Activated T-helper 2 cell treated with anti-CD3 and anti-CD28 coated beads, Interferon-gamma antibody, Interleukin-2, Interleukin-4, amounts not matched to agents 10 μg/mL and 5 μg/mL and 100 μg/mL, durations not matched to agents 14 hours and 24 hours and 36 hours (primary cell): ENCODE measurements at places on chromosomes 3 and 15.

DNA sequence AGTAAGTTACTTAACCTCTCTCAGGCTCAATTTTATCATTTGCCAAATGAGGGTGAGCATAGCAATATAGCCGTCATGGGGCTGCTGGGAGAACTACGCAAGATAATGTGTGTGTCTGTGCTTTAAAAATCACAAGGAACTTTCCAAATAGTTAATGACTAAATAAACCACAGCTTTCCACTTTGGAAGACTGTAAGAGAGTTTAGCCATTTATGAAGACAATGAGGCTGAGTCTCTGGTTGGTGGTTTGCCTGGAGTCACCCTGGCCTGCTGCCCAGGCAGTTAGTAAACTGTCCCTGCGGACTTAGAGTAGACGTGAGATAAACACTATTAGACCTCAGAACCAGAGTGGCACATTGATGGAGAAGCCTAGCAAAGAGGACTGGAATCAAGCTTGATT lies 357.7 kb downstream of the CLSTN2 start:
- H3K4me3 ChIP-seq, result no peak overlapping the region
- no peaks in the 10 kb centered on the region for H3K36me3 ChIP-seq
- H3K27ac ChIP-seq, result no peak overlapping the region
- DNase-seq, result no peak

- no peak overlapping the region for H3K27ac ChIP-seq
- no peaks in the 10 kb centered on the region for H3K36me3 ChIP-seq
- no peak overlapping the region for H3K4me3 ChIP-seq
- no peaks in the 10 kb centered on the region for H3K4me1 ChIP-seq
- DNase-seq, result no peak
Observed at GRCh38 chr3:54761637-54762036, 166.2 kb downstream of the LRTM1 start.

- H3K27me3 ChIP-seq, result peaks cover 16% of the 10 kb centered on the region
- DNase-seq, result no peak
- H3K27ac ChIP-seq, result no peak overlapping the region
Observed at GRCh38 chr3:12447075-12447474, 37.2 kb upstream of the TSEN2 start.

GRCh38 chr3:122862381-122862780 lies 67.5 kb downstream of the SLC49A4 start:
- H3K4me1 ChIP-seq, result no peaks in the 10 kb centered on the region
- peaks cover 4% of the 10 kb centered on the region for H3K36me3 ChIP-seq
- no peak for DNase-seq
- H3K4me3 ChIP-seq, result no peak overlapping the region

GRCh38 chr3:146250449-146251382 lies at the start of gene PLSCR4:
Gene PLSCR4, minus strand, starts transcription at chr3:146251105. Its CDS starts 29,034 bp downstream, at chr3:146222071.
- peaks cover 45% of the 10 kb centered on the region for H3K27me3 ChIP-seq
- no peak within 1 kb of the TSS for H3K27ac ChIP-seq
- H3K36me3 ChIP-seq, result no peaks in the 10 kb centered on the region
- DNase-seq, result no peak
- peaks cover 7% of the 10 kb centered on the region for H3K4me1 ChIP-seq
- peak within 1 kb of the TSS; percentile 72 for H3K4me3 ChIP-seq

GRCh38 chr3:43883729-43884396 lies 193.1 kb downstream of the ABHD5 start:
- no peaks in the 10 kb centered on the region for H3K36me3 ChIP-seq
- H3K4me1 ChIP-seq, result no peaks in the 10 kb centered on the region
- no peak overlapping the region for H3K27ac ChIP-seq
- H3K27me3 ChIP-seq, result peaks cover 9% of the 10 kb centered on the region
- H3K4me3 ChIP-seq, result no peak overlapping the region

DNA sequence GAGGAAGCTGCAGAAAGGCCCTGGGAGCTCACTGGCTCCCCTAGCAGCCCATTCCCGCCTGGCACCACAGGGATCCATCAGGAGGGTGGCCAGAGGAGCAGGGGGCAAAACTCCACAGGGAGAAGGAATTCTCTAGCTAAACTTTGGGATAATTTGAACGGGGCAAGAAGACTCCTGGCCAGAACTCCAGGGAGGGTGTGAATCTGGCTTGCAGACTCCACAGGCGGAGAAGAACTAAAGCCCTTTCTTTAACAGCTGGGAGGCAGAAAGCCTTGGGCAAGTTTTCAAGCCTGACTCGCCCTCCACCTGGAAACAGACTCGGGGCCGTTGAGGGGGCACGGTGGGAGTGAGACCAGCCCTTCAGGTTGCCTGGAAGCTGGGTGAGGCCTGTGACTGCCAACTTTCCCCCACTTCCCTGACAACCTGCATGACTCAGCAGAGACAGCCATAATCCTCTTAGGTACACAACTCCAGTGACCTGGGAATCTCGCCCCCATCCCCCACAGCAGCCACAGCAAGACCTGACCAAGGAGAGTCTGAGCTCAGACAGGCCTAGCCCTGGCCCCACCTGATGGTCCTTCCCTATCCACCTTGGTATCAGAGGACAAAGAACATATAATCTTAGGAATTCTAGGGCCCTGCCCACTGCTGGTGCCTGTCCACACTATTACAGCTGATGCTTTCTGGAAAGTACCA lies 28.6 kb downstream of the SLC27A2 start:
- peaks cover 1% of the 10 kb centered on the region for H3K4me1 ChIP-seq
- H3K27ac ChIP-seq, result no peak overlapping the region
- no peaks in the 10 kb centered on the region for H3K27me3 ChIP-seq
- H3K36me3 ChIP-seq, result peaks cover 93% of the 10 kb centered on the region
- no peak overlapping the region for H3K4me3 ChIP-seq

DNA sequence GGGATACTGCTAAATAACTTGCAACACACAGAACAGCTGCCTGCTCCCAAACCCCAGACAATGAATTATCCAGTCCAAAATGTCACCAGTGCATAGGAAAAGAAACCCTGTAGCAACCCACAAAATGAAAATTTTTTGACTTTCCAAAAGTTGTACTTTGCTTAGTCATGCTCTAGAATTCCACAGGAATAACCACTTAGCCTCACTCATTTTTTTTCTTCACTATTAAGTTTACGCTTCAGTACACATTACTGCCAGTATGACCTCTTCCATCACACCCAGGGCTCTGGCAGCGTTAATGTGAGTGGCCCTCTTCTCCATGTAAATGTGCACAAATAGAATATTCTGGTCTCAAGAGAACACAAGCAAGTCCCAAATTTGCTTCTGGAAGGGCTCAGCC lies 259.8 kb downstream of the MAGI1 start:
- H3K27ac ChIP-seq, result no peak overlapping the region
- H3K4me3 ChIP-seq, result no peak overlapping the region
- H3K36me3 ChIP-seq, result no peaks in the 10 kb centered on the region
- H3K27me3 ChIP-seq, result no peaks in the 10 kb centered on the region

DNA sequence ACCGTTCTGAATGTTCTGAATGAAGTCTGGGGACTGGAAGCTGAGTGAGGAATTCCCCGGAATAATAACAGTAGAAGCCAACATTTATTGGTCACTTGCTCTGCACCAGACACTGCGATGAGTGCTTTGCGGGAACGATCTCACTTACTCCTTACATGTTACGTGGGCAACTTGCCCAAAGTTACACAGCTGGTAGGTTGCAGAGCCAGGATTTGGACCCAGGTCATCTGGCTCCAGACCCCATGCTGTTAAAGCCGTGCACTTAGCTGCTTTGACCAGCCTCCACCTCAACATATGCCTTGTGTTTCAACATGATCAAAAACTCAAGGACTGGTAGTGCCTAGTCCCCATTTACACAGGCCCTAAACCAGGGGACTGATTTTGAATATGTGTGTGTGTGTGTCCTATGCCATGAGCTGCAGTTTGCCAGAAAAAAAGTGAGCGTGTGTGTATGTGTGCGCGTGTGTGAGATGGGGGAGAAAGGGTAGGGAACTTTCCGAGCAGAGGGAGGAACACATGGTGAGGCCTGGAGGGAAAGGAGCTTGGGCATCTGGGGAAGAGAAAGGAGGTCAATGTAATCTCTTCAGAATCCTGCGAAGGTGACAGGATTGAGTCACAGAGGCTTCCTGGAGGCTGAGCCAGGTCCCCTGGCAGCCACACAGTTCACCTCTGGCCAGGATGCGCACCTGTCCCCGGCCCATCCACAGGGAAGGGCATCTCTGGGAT lies 28.9 kb downstream of the LINGO1 start:
- H3K4me1 ChIP-seq, result no peaks in the 10 kb centered on the region
- H3K27me3 ChIP-seq, result peaks cover 8% of the 10 kb centered on the region
- no peaks in the 10 kb centered on the region for H3K36me3 ChIP-seq
- no peak for DNase-seq
- H3K4me3 ChIP-seq, result no peak overlapping the region

DNA sequence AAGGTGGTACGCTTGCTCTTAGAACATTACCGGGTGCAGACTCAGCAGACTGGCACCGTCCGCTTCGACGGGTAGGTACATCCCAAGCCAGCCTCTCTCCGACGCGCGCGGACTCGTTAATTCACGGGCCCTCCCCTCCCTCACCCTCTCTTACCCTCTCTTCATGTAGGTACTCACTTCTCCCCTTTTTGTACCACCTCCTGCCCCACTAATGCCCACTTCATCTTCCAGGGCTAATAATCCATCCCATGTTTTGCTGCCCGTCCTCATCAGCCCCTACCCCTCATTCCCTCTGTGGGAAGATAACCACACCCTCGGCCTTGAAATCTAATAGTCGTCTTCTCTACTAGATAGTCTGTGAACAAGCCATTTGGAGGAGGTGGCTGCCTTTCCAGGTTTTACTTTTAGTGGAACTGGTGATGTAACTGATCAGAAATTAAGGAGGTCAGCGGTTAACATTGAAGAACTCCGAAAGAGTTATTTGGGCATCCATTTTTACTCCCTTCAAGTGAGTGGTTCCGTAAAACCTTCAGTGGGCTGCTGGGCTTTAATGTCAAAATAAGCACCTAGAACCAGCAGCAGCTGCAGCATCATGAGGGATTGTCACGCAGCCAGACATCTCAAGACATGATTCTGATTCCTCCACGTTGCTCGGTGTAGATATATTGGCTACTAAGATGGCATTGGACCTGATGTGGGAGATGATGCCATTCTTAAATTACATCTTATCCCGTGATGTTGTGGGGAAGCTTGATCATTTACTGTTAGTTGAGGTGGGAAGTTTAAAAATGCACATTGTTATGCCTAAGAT lies 1.3 kb downstream of the FEM1B start:
- H3K36me3 ChIP-seq, result peaks cover 29% of the 10 kb centered on the region
- H3K27me3 ChIP-seq, result no peaks in the 10 kb centered on the region
- H3K4me3 ChIP-seq, result peak overlapping the region; percentile 100
- peaks cover 36% of the 10 kb centered on the region for H3K4me1 ChIP-seq
- peak overlapping the region; percentile 95 for H3K27ac ChIP-seq

DNA sequence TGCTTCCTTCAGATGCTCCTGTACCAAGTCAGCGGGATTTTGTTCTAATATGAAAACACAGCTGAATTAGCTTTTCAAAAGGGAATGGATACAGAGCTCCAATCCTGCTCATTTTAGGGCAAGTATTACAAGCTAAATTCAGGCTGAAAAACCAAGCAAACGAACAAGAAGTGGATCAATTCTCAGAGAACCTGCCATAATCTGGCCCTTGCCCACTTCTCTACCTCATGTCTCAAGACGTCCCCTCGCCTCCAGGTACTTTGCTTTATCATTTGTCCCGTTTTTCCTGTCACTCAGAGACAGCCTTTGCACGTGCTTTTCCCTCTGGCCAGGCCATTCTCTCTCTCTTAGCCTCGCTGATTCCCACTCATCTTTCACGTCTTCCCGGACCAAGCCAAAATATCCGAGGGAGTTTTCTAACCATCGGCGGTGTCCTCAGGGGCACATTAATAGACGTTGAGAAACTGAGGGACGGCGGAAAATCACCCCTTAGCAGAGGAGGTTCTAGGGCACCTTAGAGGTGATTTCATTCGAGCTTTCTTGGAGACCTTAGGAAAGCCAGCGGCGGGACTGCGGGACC lies 654 bp downstream of the SUSD5 start:
- H3K27ac ChIP-seq, result no peak overlapping the region
- no peak overlapping the region for H3K4me3 ChIP-seq
- peaks cover 56% of the 10 kb centered on the region for H3K27me3 ChIP-seq
- no peaks in the 10 kb centered on the region for H3K36me3 ChIP-seq

DNA sequence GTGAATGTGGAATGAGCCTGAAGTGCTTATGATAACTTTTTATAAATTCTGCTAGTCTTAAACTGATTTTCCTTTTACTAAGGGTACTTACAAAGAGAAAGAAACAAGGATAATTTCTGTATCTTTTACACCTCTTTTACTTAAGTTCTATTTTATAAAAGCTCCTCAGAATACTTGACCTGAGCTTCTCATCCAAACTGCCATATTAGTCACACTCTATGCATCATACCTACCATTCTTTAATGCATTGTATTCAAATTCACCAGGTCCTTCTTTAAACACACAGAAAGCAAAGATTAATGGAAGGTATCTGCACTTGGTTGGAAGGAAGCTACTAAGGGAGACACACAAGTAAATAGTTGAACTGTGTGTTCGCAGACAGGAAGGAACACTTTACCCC lies 1.6 kb upstream of the TOPAZ1 start:
- peaks cover 4% of the 10 kb centered on the region for H3K4me1 ChIP-seq
- no peak for DNase-seq
- no peaks in the 10 kb centered on the region for H3K36me3 ChIP-seq
- no peak overlapping the region for H3K4me3 ChIP-seq
- H3K27me3 ChIP-seq, result peaks cover 17% of the 10 kb centered on the region

GRCh38 chr3:128312271-128312670 lies 154.4 kb downstream of the DNAJB8 start:
- H3K4me1 ChIP-seq, result peaks cover 8% of the 10 kb centered on the region
- H3K4me3 ChIP-seq, result no peak overlapping the region
- H3K27ac ChIP-seq, result no peak overlapping the region
- peaks cover 3% of the 10 kb centered on the region for H3K36me3 ChIP-seq

GRCh38 chr15:57079931-57080620 lies 161.6 kb downstream of the TCF12 start:
- H3K36me3 ChIP-seq, result no peaks in the 10 kb centered on the region
- H3K4me3 ChIP-seq, result no peak overlapping the region
- no peak overlapping the region for H3K27ac ChIP-seq
- no peak for DNase-seq
- no peaks in the 10 kb centered on the region for H3K27me3 ChIP-seq

DNA sequence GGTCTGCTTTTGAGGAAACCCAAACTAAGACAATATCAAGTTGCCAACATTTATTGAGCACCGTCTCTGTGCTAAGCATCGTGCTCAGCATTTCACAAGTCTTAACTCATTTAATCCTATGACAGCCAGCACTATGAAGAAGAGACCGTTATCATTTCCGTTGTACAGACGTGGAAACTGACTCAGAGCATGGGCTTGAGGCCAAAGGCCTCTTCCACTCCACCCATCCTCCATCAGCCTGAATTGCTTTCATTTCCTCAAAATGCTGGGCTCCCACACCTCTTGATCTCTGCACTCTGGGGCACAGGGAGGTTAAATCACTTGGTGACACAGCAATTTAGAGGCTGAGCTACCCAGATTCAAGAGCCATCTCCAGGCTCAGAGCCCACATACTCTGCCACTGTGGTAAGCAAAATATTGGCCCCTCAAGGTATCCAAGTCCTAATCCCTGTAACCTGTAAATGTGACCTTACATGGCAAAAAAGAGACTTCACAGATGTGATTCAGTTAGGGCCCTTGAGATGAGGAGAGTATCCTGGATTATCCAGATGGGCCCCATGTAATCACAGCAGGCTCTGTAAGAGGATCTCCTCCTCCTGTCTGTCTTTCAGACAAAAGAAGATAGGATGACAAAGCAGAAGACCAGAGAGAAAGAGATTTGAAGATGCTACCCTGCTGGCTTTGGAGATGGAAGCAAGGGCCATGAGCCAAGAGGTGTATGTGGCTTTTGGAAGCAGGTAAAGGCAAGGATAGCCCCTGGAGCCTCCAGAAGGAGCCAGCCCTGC lies 24.3 kb upstream of the FLNB start:
- H3K4me3 ChIP-seq, result peak overlapping the region; percentile 10
- peaks cover 19% of the 10 kb centered on the region for H3K4me1 ChIP-seq
- DNase-seq, result peak; percentile 64
- peak overlapping the region; percentile 91 for H3K27ac ChIP-seq

- no peak overlapping the region for H3K27ac ChIP-seq
- H3K4me1 ChIP-seq, result no peaks in the 10 kb centered on the region
- H3K36me3 ChIP-seq, result no peaks in the 10 kb centered on the region
- no peak for DNase-seq
Observed at GRCh38 chr3:81320862-81321261, 440.6 kb downstream of the GBE1 start.
